ENCODE measurements at places on chromosomes 2 and 18.

- DNase-seq = no peak
Observed at GRCh38 chr2:235847576-235847975, 320.6 kb downstream of the GBX2 start.

DNA sequence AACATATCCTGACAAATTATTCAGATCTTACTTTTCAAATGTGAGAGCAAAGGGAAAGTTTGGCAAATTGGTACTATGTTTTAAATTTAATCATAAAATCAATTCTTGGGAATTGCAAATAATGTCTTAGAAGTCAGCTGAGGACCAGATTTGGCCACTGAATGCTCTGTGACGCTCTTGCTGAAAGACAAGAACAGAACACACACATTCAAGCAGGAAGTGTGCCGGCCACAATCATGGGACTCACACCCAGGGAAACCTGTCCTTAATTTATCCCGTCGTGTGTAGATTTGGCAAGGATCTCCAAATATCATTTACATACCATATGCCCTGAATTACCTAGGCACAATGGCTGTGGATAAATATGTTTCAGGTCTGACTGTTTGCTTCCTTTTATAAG is 253.1 kb downstream of the TCF4 start:
- no peak for DNase-seq

- no peak for DNase-seq
Observed at GRCh38 chr2:216974321-216975302, 114.7 kb upstream of the TNP1 start.

- no peak for DNase-seq
Observed at GRCh38 chr2:101758001-101758400, 60.5 kb downstream of the MAP4K4 start.

- DNase-seq = no peak
Observed at GRCh38 chr2:181876614-181877063, 14.9 kb upstream of the ITPRID2 start.

DNA sequence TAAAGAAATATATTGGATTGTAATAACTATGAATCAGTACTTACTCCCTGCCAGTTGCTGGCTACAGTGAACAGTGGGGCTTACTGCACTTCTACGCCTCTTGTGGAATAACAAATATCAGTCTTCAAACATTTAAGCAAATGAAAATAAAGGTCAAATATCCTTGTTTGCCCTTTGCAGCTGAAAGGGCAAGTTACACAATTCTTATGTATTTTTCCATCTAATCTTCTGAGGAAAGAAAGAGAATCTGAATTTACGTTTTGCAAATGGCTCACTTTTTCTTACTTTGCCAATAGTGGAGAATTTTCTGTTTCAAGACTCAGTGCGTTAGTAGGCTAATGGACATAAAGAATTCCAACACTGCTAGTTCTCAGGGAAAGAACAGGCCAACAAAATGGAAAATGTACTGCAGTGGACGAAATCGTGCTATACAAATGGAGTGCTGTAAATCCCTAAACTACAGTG is 157.2 kb upstream of the TMEM200C start:
- DNase-seq = no peak

- no peak for DNase-seq
Observed at GRCh38 chr2:188024811-188025210, 266.9 kb upstream of the GULP1 start.

GRCh38 chr2:105376789-105377240 is 22.0 kb downstream of the FHL2 start:
- no peak for DNase-seq

DNA sequence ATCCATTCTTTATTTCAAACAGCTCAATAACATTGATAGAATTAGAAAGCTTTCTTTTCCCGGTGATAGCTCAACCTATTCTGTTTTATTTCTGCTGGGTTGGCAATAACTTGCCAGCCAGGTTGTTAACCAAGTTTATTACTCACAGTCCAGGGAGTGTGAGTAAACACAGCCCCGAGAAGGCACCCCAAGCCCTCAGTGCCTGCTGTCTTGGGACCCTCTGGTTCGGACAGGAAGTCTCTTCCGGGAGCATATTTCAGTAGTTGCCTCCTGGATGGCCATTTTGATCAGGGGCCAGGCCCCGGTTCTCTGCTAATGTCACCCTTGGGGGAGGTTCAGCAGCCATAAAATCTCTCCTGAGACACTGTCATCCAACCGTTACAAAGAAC is 176.8 kb downstream of the INO80D start:
- no peak for DNase-seq

DNA sequence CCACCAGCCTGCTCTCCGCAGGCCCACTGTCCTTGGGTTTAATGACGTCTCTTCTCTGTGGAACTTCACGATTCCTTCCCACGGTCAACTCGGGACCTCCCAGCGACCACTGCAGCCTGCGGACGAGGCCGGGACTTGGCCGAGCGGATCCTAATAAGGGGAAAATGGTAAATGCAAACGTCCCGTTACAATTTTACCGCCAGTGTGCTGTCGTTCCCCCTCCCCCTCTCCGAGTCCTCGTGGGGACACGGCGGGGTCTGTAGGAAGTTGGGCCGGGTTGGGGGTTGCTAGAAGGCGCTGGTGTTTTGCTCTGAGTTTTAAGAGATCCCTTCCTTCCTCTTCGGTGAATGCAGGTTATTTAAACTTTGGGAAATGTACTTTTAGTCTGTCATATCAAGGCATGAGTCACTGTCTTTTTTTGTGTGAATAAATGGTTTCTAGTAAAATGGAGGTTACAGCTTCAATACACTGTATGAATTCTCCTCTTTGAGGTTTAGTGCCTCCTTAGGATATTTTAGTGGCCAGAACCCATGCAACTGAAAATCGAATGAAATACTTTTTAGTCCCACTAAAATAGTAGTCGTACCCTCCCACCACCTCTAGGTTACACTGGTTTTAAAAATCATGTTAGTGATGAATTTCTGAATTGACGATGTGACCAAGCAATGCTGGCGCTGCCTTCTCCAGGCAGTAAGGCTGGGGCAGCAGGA is 2.3 kb downstream of the HOXD11 start:
- no peak for DNase-seq

DNA sequence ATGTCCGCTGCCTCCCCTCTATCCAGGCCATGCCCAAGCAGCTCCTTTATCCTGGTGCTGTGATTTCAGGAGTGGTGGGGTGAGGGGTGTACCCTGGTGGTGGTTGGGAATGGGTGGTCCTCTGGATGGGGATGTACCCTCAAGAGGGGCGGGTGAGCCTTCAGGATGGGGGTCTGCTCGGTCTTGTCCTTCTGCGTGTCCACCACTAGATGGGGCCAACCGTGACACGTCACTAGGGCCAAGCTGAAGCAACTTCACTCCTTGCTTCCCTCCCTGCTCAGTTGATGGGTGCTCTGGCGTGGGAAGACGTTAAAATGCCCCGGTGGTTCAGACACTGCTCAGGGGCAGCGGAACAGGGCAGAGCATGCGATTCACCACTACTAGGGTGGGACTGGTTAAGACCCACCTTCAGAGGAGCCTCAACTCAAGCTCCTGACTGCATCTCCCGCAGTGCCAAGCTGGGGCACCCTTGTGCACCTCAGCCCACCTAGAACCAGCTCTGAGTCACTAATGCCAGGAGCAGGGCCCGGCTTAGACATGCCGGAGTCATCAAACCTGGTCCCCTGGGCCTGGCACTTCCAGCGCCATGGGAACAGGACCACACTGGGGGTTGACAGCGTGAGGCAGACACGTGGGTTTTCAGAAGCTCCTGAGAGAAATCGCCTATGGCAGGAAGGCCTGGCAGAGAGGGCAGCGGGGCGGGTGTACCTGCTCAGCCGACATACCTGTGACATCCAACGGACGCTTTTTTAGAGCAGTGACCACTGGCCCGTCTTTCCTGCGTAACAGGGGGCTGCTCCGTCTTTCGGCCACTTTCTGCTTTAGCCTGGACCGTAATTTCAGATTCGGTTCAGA is 256.7 kb downstream of the HDAC4 start:
- DNase-seq = no peak

- no peak for DNase-seq
Observed at GRCh38 chr2:241890524-241891235, 21.2 kb downstream of the RTP5 start.

DNA sequence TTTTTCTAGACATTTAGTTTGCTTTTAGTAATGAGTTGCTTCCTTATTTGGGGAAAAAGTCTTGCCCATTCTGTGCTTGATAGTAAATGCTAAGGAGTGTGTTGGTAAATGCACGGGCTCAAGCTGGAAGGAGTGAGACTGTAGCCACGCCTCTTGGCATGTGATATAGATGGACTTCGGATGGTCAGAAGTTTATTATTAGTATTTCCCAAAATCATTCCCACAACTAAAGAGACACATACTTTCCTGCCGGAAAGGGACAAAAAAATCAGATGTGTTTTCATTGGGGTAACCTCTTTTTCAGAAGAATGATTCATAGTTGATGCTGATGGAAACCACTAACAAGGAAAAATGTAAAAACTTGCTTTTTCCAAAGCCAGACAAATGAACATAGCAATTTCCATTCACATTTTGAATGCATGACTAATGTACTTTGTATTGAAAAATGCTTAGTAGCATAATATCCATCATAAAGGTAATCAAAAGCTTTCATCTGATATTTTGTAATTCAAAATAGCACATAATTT is 133.2 kb downstream of the ZNF532 start:
- no peak for DNase-seq

GRCh38 chr2:18247282-18248110 is 313.0 kb downstream of the RDH14 start:
- DNase-seq = no peak

- no peak for DNase-seq
Observed at GRCh38 chr2:159558479-159558878, 57.9 kb downstream of the BAZ2B start.

DNA sequence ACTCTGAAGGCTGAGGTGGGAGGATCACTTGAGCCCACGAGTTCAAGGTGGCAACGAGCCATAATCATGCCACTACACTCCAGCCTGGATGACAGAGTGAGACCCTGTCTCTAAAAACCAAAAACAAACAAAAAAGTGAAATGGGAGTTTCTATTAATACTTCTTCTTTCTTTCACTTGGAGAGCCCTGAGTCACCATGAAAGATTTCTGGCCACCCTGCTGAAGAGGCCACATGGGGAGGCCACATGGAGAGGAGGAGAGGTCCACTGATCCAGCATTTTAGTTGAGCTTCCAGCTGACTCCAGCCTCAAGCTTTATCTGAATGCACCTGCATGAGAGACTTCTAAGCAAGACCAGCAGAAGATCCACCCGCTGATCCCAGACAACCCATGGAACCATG is 74.2 kb upstream of the LAPTM4A start:
- DNase-seq = no peak

DNA sequence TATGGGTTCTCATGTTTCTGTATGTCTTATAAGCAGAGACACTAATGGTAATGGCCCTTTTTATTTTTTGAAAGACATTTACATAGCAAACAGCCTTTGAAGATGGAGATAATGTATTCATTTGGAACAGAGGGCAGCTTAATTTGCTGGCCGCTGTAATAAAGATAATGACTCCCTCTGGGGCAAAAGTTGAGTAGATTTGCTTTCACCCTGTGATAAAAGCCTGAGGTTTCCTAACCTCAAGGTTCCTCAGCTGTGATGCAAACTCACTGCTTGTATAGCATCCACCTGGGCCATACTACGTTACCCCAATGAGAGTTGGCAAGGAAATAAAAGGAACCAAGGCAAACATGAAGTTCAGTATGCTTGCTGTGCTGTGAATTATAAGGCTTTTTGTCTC is 54.8 kb downstream of the TEX51 start:
- DNase-seq = no peak
